ENCODE measurements at places on chromosomes 16 and 17.

DNA sequence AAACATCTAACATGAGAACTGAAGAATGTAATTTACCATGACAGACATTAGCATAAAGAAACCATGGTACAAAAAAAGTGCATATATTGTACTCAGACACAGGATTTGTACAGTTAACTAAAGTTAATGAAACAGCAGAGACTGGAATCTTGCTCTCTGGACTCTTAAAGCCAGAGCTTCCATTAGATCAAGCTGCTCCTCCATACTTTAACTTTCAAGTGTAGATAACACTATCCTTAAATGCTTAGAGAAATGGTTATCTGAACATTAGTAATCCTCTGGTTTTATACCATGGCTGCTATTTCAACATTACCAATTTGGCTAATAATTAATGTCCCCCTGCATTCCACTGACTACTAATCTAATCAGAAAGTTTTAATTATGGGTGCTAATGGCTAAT is 3.1 kb downstream of the NUDT21 start:
- DNase-seq: no peak

DNA sequence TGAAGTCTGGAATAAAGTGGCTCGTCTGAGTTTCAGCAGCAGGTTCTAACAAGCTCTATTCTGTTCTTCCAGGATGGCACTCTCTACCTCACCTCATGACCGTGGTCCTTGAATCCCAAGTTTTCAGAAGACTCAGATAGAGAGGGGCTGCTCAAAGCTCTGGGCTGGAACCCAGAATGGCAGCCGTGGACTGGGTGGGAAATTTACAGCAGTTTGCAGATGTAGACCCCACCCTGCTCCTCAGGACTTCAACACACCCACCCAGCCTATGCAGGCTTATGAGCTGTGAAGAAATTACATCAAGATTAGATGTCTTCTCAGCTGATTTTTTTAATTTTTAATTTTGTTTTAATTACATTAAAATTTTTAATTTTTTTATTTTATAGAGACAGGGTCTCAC is 59.4 kb downstream of the METRNL start:
- no peak for DNase-seq

DNA sequence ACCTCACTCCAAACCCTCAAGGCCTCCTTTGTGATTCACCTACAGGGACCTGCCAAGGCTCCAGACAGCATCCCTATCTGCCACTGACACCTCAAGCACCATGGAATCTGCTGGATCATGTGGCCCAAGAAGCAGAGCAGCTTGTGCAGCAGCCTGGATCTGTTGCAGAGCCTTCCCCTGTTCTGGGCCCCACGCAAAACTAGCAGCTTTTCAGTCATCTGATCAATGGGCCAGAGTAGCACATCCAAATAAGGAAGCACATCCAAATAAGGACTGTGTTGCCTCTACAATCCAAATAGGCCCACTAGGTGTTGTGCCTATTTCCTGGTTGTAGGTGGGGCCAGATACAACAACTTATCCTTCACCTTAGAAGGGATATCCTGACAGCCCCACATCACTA is 97.1 kb upstream of the GNAO1 start:
- no peak for DNase-seq

DNA sequence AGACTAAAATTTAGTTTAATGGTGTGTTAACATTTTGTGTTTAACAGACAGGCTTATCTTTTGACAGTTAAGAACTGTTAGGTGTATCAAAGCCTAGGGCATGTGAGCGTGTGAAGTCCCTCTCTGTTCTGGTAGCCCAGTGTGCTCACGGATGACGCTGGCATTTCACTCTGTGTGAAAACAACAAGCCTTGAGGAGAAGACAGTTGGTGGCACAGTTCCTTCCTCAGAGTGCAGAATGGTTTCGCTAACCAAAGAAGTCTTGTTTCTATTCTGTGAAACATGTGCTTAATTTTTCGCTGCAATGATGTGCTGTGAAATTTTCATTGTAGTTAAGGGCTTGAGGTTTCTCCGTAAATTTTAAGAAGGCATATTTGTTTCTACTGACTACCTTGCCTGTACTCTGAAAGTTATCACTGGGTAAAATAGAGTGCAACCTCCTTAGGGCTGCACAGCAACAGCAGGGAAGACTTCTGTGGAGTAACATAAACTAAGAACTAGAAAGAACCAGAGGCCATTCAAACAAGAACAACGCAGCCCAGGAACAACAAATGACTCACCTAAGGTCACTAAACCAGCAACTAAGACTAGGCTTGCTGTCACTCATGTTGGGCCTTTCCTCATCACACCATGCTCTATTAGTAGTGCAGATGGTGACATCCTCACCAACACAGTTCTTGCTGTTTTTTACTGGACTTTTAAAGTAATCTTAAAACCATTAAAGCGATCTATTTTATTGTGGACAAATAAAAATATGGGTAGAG is 33.4 kb downstream of the BRD7 start:
- DNase-seq: no peak

DNA sequence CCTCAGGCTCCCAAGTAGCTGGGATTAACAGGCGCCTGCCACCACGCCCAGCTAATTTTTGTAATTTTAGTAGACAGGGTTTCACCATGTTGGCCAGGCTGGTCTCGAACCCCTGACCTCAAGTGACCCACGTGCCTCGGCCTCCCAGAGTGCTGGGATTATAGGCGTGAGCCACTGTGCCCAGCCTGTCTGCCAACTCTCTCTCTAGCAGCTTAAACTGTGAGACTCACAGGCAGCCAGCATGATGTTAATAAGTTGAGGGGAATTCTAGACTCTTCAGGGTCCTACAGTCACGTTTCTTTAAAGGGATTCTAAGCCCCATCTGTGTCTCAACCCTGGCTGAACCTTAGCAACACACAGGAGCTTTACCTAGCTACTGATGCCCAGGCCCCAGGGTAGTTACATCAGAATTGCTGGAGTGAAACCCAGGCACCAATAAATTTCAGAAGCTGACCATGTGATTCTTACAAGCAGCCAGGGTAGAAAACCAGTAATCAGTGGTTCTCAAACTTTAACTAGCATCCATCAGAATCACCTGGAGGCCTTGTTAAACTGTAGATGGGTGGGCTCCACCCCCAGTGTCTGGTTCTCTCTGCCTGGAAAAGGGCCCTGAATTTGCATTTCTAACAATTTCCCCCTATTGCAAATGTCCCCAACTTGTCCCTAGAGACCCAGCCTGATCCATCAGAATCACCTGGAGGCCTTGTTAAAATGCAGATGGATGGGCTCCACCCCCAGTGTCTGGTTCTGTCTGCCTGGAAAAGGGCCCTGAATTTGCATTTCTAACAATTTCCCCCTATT is 30.7 kb downstream of the GPRC5B start:
- no peak for DNase-seq

DNA sequence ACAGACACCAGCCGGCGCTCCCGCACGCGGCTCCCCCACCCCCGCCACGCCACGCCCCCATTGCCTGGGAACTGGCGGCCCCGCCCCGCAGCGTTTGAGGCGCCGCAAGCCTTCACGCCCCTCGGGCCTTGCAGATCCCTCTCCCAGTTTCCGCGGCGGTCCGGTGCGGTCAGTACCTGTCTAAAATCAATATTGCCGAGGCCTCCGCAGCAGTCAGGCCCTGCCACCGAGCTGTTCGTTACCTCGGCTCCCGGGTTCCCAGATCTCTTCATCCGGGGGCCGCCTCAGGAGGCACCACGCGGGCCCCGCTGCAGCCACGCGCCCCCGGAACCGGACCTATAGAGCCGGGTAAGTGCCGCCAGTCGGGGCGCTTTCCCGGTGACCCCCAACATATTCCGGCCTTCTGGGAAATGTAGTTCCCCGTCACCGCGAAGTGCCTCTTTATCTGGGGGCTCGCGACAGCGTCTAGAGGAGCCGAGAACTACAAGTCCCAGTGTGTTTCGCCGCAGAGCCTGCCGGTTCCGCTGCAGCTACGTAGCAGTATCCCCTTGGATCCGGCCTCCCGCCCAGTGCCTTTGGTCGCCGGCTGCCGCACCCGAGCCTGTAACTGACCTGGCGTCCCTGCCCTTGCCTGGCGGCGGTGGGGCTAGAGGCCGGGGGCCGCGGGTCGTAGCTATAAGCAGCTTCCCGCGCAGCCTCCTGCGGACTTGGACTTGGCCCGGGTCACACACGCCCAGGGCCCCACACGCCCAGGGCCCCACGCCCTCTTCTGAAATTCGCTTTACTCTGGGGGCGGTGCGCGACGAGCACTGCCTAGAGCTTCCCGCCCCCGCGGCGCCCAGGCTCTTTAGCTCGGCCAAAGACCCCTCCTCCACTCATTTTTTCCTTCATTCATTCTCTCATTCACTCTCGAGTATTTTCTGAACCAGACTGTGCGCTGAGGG is at the start of gene PEMT:
Gene PEMT (minus strand): TSS at position 354 of the 944 bp plus-strand sequence. CDS start 82 bp downstream, at position 272.
- peak; percentile 99 for DNase-seq

- no peak for DNase-seq
Measured at GRCh38 chr16:17082095-17082882, 388.5 kb downstream of the XYLT1 start.

GRCh38 chr16:84054916-84055315 is 12.3 kb upstream of the SLC38A8 start:
- DNase-seq: no peak
